WTC11 (cell line): ENCODE measurements at places on chromosomes 7 and 10. TPM values are rescaled to one million over a fixed set of nuclear protein-coding genes. Genes with fewer than 3 reads are reported as not detected.

Gene CRPPA
- total RNA-seq, result 0.66 to 0.87 TPM (median 0.76 TPM) in 3 replicates

GRCh38 chr7:81811956-81812865 is 42.4 kb upstream of the HGF start:
- DNase-seq, result no peak

GRCh38 chr7:34530259-34530658 is 127.8 kb upstream of the NPSR1 start:
- DNase-seq, result no peak

Gene CYP3A7
- not detected in 3 replicates for total RNA-seq

DNA sequence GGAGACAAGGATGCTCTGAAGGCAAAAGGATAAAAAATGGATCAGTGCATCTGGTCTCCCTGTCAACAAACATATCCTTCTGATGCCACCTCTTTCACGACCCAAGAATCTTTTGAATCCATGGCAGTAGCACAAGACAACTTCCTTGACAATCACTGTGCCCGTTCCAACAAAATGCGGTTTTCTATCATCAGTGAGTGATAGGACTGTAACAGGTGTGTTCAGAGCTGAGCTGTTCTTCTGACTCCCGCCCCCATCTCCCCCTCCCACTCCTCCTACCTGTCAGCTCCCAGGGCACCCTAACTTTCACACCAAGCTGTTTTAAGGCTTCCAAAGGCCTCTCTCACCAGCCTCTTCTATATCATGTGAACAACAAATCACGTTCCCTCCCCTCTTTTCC is 74.8 kb downstream of the PARD3 start:
- no peak for DNase-seq
